ENCODE measurements at places on chromosomes 4 and X. TPM values are rescaled to one million over a fixed set of nuclear protein-coding genes. Genes with fewer than 3 reads are reported as not detected.

The FAM120C gene
- total RNA-seq: 12.4 TPM

The SORCS2 gene
- total RNA-seq: 0.80 TPM

GRCh38 chrX:150308532-150309157 lies 54.5 kb upstream of the MAMLD1 start:
- H3K4me1 ChIP-seq: no peaks in the 10 kb centered on the region
- no peak overlapping the region for H3K4me3 ChIP-seq
- no peak overlapping the region for H3K27ac ChIP-seq
- peaks cover 8% of the 10 kb centered on the region for H3K27me3 ChIP-seq
- H3K36me3 ChIP-seq: no peaks in the 10 kb centered on the region

DNA sequence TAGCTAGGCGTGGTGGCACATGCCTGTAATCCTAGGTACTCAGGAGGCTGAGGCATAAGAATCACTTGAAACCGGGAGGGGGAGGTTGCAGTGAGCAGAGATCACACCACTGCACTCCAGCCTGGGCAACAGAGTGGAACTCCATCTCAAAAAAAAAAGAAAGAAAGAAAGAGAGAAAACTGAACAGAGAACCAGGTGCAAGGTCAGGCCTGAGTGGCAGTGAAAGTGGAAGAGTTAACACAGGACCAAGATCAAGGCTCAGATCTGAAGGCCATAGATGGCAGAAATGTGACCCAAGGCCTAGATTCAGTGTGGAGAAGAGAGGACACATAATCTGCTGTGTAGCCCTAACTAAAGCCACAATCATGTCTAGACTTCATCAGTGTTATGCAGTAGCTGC lies 4.9 kb upstream of the ZNF630 start:
- no peaks in the 10 kb centered on the region for H3K27me3 ChIP-seq
- no peaks in the 10 kb centered on the region for H3K4me1 ChIP-seq

GRCh38 chrX:44945736-44946135 lies 72.7 kb downstream of the KDM6A start:
- no peak overlapping the region for H3K4me3 ChIP-seq
- no peaks in the 10 kb centered on the region for H3K4me1 ChIP-seq
- no peak overlapping the region for H3K27ac ChIP-seq
- H3K36me3 ChIP-seq: no peaks in the 10 kb centered on the region

Measured in breast epithelium (tissue), 4 donors.